Thoracic aorta (tissue), 2 donors: ENCODE measurements at places on chromosomes 11 and 22.

DNA sequence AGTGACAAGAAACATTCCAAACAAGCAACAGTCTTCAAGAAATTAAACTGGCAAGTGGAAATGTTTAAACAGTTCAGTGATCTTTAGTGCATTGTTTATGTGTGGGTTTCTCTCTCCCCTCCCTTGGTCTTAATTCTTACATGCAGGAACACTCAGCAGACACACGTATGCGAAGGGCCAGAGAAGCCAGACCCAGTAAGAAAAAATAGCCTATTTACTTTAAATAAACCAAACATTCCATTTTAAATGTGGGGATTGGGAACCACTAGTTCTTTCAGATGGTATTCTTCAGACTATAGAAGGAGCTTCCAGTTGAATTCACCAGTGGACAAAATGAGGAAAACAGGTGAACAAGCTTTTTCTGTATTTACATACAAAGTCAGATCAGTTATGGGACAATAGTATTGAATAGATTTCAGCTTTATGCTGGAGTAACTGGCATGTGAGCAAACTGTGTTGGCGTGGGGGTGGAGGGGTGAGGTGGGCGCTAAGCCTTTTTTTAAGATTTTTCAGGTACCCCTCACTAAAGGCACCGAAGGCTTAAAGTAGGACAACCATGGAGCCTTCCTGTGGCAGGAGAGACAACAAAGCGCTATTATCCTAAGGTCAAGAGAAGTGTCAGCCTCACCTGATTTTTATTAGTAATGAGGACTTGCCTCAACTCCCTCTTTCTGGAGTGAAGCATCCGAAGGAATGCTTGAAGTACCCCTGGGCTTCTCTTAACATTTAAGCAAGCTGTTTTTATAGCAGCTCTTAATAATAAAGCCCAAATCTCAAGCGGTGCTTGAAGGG, 6.0 kb downstream of the MALAT1 start:
- H3K4me3 ChIP-seq, result peak overlapping the region; percentile 89
- H3K27me3 ChIP-seq, result no peaks in the 10 kb centered on the region
- H3K27ac ChIP-seq, result peak overlapping the region; percentile 99
- peaks cover 10% of the 10 kb centered on the region for H3K4me1 ChIP-seq

GRCh38 chr11:96338910-96339705, 3.9 kb downstream of the MAML2 start:
- no peaks in the 10 kb centered on the region for H3K36me3 ChIP-seq
- no peaks in the 10 kb centered on the region for H3K27me3 ChIP-seq
- H3K4me1 ChIP-seq, result peaks cover 40% of the 10 kb centered on the region
- peak overlapping the region; percentile 88 for H3K27ac ChIP-seq

DNA sequence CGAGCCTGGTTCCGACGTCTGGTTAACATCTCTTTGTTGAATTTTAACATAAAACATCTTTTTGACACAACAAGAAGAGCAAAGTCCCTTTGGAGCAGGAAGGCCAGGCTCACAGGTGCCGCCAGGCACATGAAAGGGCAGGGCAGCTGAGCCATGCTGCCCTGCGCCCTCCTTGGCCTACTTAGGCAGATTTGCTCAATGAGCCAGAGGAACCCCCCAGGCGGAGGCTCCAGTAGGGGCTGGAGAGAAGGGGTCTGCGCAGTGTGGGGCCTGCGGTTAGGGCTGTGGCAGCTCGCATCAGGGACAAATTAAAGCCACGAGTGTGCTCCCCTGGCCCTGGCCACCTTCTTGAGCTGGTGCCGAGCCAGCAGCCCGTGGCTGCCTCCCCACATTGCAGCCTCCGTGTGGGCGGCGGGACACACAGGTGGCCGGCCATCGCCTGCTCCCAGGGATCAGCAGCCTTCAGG, 9.9 kb upstream of the SLC22A12 start:
- no peaks in the 10 kb centered on the region for H3K27me3 ChIP-seq
- H3K4me1 ChIP-seq, result peaks cover 5% of the 10 kb centered on the region
- H3K36me3 ChIP-seq, result no peaks in the 10 kb centered on the region
- DNase-seq, result no peak
- no peak overlapping the region for H3K4me3 ChIP-seq
- H3K27ac ChIP-seq, result no peak overlapping the region

DNA sequence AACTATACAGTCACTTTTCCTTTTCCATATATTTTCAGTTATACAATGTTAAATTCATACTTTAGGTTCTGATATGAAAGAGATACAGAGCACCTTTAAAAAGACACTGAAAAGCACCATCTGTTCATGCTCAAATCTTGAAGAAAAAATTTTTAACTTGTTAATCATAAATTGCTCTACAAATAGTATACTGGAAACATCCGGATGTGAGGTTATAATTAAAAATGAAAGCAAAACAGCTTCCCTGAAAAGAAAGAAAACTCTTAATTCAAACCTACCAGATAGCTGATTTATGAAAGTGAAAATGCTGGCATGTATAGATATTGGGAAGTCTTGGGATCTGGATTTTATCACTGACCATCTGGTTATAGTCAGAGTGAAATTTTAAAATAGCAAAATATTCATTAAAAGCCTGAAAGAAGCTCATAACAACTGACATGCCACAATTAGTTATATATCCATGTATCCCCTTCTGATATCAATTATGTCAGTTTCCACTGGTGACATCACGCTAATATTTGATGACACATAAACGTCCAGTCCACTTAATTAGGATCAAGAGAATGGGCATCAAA, 740.0 kb downstream of the DLG2 start:
- H3K27me3 ChIP-seq, result no peaks in the 10 kb centered on the region
- no peak for DNase-seq
- H3K4me1 ChIP-seq, result peaks cover 6% of the 10 kb centered on the region
- no peak overlapping the region for H3K4me3 ChIP-seq
- H3K36me3 ChIP-seq, result no peaks in the 10 kb centered on the region

- no peak for DNase-seq
- no peaks in the 10 kb centered on the region for H3K27me3 ChIP-seq
- no peak overlapping the region for H3K27ac ChIP-seq
- no peaks in the 10 kb centered on the region for H3K36me3 ChIP-seq
- H3K4me1 ChIP-seq, result no peaks in the 10 kb centered on the region
Observed at GRCh38 chr22:37406441-37407235, 20.6 kb downstream of the ELFN2 start.

DNA sequence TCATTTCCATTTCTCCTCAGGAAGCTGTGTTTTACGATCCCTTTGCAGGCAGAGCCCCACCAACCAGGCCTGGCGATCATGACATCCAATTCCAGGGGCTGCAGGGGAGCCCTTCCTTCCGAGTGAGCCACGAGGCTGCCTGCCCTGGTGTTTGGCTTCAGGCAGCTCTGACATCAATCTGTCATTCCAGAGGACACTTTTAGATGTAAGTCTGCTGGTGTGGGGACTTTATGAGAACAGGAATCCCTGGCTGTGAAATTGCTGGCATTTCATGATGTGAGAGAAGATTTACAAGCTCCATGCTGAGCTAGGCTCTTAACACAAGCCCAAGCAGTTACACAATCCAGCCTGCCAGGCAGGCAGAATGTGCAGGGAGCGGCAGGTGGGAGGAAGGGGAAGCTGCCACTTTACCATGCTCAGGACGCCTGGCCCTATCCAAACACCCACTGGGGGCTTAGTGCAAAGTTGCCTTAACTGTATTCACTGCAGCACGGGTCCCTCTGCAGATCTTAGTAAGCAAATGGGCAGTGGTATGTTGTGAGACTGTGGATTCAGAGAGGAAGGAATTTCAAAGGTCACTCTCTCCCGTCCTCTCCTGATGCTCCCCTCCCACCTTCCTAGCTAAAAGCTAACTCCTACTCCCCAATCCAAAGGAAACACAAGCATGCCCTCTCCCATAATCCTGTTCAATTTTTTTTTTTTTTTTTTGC, 43.4 kb upstream of the MICAL2 start:
- DNase-seq, result no peak
- no peaks in the 10 kb centered on the region for H3K36me3 ChIP-seq
- peak overlapping the region; percentile 63 for H3K27ac ChIP-seq
- H3K4me3 ChIP-seq, result no peak overlapping the region

GRCh38 chr11:68832476-68833181, 9.1 kb downstream of the CPT1A start:
- no peak overlapping the region for H3K27ac ChIP-seq
- H3K4me1 ChIP-seq, result peaks cover 18% of the 10 kb centered on the region
- DNase-seq, result no peak
- no peak overlapping the region for H3K4me3 ChIP-seq

DNA sequence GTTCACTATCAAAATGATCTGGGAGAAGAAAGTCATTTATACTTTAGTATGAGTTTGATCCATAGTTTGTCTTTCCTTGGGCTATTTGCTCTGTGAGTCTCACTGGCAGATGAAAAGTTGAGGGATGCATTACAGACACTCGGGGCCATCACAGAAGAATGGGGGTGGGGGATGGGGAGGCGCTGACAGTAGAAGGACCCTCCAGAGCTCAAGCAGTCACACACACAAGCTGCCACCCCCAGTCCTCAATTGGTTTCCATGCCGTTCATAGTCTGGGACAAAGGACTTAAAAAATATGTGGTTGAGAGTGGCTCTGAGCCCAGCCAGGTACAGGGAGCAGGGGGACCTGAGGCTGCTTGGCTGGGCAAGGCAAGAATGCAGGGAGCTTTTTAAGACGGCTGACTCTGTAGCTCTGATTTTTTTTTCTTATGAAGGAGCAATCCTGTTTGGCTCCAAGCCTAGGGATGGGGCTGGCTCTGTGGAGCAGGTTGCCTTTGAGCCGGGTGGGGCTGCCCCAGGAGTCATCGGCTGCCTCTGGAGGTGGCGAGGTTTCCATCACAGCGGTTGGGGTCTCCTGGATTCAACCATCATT, 13.3 kb upstream of the ANO1 start:
- H3K4me3 ChIP-seq, result no peak overlapping the region
- H3K27me3 ChIP-seq, result no peaks in the 10 kb centered on the region

GRCh38 chr11:104866815-104867214, 31.4 kb downstream of the CASP12 start:
- no peaks in the 10 kb centered on the region for H3K4me1 ChIP-seq
- no peak overlapping the region for H3K4me3 ChIP-seq
- no peaks in the 10 kb centered on the region for H3K27me3 ChIP-seq
- no peaks in the 10 kb centered on the region for H3K36me3 ChIP-seq

- DNase-seq, result no peak
- no peak overlapping the region for H3K4me3 ChIP-seq
- no peaks in the 10 kb centered on the region for H3K36me3 ChIP-seq
- H3K27ac ChIP-seq, result no peak overlapping the region
- no peaks in the 10 kb centered on the region for H3K4me1 ChIP-seq
Observed at GRCh38 chr11:106679181-106679580, 339.1 kb downstream of the GUCY1A2 start.

DNA sequence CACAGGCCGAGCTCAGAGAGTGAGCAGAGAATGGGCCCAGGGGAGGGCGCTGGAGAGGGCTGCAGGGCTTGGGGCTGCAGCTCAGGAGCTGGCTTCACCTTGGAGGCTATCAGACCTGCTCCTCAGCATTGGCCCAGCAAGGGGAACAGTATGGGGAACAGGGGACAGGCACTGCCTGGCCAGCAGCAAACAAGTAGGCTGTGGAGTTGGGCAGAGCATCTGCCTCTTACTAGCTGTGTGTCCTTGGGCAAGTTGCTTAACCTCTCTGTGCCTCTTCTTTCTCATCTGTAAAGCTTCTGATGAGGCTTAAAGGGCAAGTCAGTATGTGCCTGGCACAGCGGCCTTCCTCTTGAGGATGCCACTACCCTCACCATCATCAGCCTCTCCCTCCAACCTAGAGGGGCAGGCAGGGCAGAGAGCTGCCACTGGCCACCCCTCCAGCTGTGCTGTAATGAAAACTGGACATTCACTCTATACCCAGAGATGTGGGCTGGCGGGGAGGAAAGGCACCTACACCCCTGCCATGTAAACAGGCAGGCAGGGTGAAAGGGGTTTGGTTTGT, 7.5 kb upstream of the CDKN1C start:
- H3K4me1 ChIP-seq, result peaks cover 6% of the 10 kb centered on the region
- H3K36me3 ChIP-seq, result no peaks in the 10 kb centered on the region
- DNase-seq, result no peak
- H3K27ac ChIP-seq, result peak overlapping the region; percentile 5
- peak overlapping the region; percentile 66 for H3K4me3 ChIP-seq
- H3K27me3 ChIP-seq, result no peaks in the 10 kb centered on the region

- no peak for DNase-seq
- no peaks in the 10 kb centered on the region for H3K36me3 ChIP-seq
- H3K4me1 ChIP-seq, result peaks cover 5% of the 10 kb centered on the region
- H3K27me3 ChIP-seq, result no peaks in the 10 kb centered on the region
- no peak overlapping the region for H3K4me3 ChIP-seq
Observed at GRCh38 chr11:13303668-13304649, 26.4 kb downstream of the BMAL1 start.

- no peak for DNase-seq
- H3K4me1 ChIP-seq, result no peaks in the 10 kb centered on the region
- no peak overlapping the region for H3K4me3 ChIP-seq
- H3K27me3 ChIP-seq, result no peaks in the 10 kb centered on the region
- H3K27ac ChIP-seq, result no peak overlapping the region
Observed at GRCh38 chr11:82675838-82676237, 57.8 kb downstream of the FAM181B start.

- peaks cover 3% of the 10 kb centered on the region for H3K4me1 ChIP-seq
- no peak for DNase-seq
- no peak overlapping the region for H3K27ac ChIP-seq
- H3K36me3 ChIP-seq, result no peaks in the 10 kb centered on the region
- no peak overlapping the region for H3K4me3 ChIP-seq
- H3K27me3 ChIP-seq, result no peaks in the 10 kb centered on the region
Observed at GRCh38 chr11:87425943-87426342, 388.2 kb downstream of the TMEM135 start.

GRCh38 chr11:117919341-117919740, 9.9 kb downstream of the TMPRSS13 start:
- H3K27ac ChIP-seq, result no peak overlapping the region
- H3K27me3 ChIP-seq, result no peaks in the 10 kb centered on the region
- H3K4me1 ChIP-seq, result no peaks in the 10 kb centered on the region
- no peak overlapping the region for H3K4me3 ChIP-seq
- no peak for DNase-seq

DNA sequence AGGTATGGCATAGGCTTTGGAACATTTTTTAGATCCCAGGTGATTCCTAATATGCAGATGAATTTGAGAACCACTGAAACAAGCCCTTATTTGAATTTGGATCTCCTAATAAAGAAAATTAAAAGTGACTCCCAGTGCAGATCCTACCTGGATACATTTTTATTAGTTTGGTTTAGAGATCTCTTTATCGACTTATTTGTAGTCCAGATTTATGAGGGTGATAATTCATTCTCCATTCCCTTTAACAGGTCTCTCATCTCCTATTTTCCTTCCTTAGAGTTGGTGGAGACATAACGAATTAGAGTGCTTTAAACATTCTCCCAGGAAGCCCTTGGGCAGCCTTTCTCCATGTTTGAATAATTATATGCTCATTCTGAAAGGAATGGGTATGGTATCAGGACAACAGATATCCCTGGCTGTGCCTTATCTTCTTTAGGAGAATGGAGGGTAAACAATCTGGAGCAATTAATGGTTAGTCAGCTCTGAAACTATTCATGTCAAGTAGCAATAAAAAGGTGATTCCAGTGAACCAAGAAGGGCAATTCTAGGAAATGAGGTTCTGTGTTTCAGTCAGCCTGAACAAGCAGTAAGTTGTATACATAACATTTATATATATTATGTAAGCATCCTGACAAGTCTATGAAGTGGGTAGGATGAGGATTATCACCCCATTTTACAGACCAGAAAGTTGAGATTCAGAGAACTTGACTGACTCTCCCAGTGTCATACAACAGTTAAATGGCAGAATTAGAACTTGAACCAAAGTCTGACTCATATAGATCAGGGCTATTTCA, 53.9 kb upstream of the RCE1 start:
- peaks cover 9% of the 10 kb centered on the region for H3K4me1 ChIP-seq
- H3K4me3 ChIP-seq, result no peak overlapping the region
- H3K27ac ChIP-seq, result no peak overlapping the region
